ENCODE measurements at places on chromosomes 1 and 21. TPM values are rescaled to one million over a fixed set of nuclear protein-coding genes. Genes with fewer than 3 reads are reported as not detected.

- peak overlapping the region; percentile 98 for H3K27ac ChIP-seq
- H3K27me3 ChIP-seq = no peaks in the 10 kb centered on the region
- peaks cover 2% of the 10 kb centered on the region for H3K36me3 ChIP-seq
- H3K4me1 ChIP-seq = peaks cover 29% of the 10 kb centered on the region
Observed at GRCh38 chr1:228647523-228648444, 87.5 kb upstream of the RHOU start.

GRCh38 chr1:62423580-62424242 lies 13.1 kb upstream of the USP1 start:
- H3K27ac ChIP-seq = no peak overlapping the region
- DNase-seq = peak; percentile 44
- peaks cover 12% of the 10 kb centered on the region for H3K27me3 ChIP-seq
- H3K4me3 ChIP-seq = no peak overlapping the region
- no peaks in the 10 kb centered on the region for H3K36me3 ChIP-seq

DNA sequence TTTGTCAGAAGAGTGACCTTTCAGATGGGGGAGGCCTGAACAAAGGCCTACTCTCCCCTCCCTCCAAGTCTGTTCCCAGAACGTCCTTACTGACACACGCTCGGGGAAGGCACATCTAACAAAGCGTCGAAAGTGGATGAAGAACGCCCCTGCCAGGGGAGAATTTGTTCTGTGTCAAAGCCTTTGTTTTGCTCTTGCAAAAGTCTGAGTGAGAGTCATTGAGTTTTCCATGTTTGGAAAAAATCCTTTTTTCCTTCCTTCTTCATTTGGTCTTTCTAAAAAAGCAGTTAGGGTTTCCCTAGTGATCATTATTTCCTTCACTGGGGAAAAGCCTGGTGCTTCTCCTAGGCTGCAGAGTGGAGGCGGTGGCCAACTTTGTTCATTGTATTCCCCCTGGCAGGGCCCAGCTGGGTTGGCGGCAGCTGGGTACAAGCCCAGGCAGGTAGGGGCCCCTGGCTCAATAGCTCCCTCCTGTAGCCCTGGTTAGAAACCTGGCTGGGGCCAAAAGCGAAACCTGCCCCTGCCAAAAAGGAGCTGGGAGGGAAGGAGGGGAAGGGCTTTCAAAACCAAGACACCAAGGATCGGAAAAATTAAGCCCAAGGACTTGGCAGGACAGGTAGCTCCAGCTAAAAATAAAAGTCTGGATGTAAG lies 81.1 kb downstream of the ITPKB start:
- no peaks in the 10 kb centered on the region for H3K27me3 ChIP-seq
- H3K36me3 ChIP-seq = no peaks in the 10 kb centered on the region
- DNase-seq = no peak
- no peak overlapping the region for H3K4me3 ChIP-seq

GRCh38 chr1:41259221-41259620 lies 17.1 kb upstream of the SCMH1 start:
- H3K27me3 ChIP-seq = no peaks in the 10 kb centered on the region
- no peak overlapping the region for H3K4me3 ChIP-seq
- DNase-seq = peak; percentile 70
- peaks cover 16% of the 10 kb centered on the region for H3K4me1 ChIP-seq
- no peaks in the 10 kb centered on the region for H3K36me3 ChIP-seq
- H3K27ac ChIP-seq = no peak overlapping the region

DNA sequence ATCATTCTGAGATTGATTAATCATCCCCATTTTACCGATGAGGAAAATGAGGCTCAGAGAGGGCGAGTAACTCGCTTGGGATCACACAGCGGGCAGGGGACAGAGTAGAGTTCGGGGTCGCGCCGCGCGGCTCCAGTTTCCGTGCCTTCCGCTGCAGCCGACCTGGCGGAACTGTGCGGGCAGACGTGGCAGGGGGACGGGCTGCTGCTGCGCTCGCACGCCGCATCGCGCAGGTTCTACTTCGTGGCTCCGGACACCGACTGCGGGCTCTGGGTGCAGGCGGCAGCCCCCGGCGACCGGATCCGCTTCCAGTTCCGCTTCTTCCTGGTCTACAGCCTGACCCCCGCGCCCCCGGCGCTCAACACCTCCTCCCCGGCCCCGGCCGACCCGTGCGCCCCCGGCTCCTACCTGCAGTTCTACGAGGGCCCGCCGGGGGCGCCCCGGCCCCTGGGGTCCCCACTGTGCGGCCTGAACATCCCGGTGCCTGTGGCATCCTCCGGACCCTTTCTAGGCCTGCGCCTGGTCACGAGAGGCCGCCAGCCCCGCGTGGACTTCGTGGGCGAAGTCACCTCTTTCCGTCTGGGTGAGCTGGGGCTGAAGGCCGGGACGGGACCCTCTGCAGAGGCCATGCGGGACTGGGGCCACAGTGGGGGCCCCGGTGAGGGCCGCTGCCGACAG lies 2.3 kb downstream of the LDLRAD2 start:
- H3K27ac ChIP-seq = no peak overlapping the region
- H3K36me3 ChIP-seq = no peaks in the 10 kb centered on the region
- peaks cover 2% of the 10 kb centered on the region for H3K27me3 ChIP-seq
- H3K4me1 ChIP-seq = peaks cover 6% of the 10 kb centered on the region

DNA sequence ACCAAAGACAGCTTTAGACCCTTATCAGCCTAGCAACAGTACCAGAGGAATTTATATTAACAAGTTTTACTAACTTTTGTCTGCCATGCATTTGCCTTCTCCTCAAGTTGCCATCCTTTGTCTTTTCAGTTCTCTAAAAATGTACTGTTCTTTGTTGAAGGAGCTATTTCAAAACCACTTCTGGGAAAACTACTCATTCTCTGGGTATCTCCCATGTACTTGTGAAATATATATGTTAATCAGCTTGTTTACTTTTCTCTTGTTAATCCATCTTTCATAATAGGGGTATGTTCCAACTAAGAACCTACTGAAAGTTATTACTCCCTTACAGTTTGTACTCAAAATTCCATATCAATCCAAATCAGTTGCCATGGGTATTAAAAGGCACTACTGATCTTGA lies 16.3 kb downstream of the DPYD start:
- H3K36me3 ChIP-seq = no peaks in the 10 kb centered on the region
- peak overlapping the region; percentile 69 for H3K27ac ChIP-seq
- H3K4me3 ChIP-seq = no peak overlapping the region
- H3K4me1 ChIP-seq = peaks cover 32% of the 10 kb centered on the region
- no peaks in the 10 kb centered on the region for H3K27me3 ChIP-seq

DNA sequence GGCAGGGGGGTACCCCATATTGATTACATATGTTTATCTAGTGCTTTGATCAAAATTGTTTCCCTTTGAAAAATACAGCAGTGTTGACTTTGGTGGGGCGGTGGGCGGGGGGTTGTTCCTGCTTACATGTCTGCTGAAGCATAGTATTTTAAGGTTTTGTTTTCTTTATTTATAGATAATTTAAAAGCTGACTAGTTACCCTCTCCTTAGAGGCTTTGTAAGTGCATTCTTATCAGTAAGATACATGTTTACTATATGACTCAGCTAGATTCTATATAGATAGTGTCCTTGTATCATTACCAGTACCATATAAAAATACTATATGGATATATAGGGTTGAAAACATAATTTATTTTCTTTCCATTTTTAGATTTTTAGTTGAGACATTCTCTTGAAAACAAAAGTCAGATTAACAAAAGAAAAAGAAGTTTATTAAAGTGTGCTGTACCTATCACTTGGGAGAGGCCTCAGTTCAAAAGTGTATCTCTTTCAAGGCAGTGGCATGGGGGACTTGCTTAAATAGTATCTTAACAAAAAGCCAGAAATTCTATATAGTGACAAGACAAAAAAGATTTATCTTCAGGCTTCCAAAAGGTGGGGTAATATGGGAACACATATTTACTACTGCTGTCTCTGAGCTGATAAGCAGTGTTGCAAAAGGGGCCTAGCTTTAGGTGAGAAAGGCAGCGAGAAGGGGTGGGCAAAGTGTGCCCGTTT lies 79.0 kb downstream of the HS2ST1 start:
- no peak overlapping the region for H3K27ac ChIP-seq
- H3K36me3 ChIP-seq = no peaks in the 10 kb centered on the region
- no peaks in the 10 kb centered on the region for H3K27me3 ChIP-seq
- no peak overlapping the region for H3K4me3 ChIP-seq

The SPRR2A gene
- total RNA-seq = not detected

The GREM2 gene
- not detected for total RNA-seq

The ESRRG gene
- not detected for total RNA-seq

Measured in osteocyte (in vitro differentiated cells).